Nucleus accumbens (tissue), 56 donors: ENCODE measurements at places on chromosomes 1 and 21.

DNA sequence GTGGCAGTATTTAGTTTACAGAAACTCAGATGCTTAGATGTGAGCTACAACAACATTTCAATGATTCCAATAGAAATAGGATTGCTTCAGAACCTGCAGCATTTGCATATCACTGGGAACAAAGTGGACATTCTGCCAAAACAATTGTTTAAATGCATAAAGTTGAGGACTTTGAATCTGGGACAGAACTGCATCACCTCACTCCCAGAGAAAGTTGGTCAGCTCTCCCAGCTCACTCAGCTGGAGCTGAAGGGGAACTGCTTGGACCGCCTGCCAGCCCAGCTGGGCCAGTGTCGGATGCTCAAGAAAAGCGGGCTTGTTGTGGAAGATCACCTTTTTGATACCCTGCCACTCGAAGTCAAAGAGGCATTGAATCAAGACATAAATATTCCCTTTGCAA lies 59.7 kb upstream of the ZNF326 start:
- no peak for DNase-seq

GRCh38 chr1:22387919-22388580 lies 63.6 kb upstream of the ZBTB40 start:
- DNase-seq, result no peak

DNA sequence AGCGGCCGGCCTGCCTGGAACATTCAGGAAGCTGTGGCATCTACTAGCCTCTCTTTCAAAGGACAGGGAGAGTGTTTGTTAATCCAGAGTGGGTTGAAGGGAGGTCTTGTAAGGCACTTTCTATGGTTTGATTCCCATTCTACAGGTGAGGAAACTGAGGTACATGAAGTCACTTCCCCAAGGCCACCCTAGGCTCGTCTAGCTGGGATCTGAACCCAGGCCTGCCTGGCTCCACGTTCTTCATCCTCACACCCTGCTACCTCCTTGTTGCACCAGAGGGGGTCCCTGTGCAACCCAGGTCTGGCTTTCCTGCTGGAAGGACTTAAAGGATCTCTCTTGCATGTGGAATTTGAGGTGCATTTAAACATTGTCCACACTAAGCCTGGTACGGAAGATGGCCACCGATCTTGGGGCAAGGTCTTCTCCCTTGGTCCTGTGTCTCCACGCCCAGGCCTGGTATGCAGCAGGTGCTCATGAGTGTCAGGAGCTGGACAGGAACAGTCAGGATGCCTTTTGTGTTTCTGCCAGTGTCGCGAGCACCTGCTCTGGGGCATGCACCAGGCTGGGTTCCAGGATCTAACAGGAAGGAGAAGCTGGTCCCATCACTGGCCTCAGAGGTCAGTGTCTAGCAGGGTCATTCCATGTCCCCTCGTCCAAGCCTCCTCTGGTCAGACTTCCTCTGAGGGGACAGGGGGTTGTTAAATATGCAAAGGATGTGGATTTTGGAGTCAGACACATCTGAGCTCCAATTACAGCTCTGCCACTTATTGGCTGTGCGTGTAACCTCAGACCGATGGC lies 103.2 kb upstream of the RUNX3 start:
- DNase-seq, result no peak

DNA sequence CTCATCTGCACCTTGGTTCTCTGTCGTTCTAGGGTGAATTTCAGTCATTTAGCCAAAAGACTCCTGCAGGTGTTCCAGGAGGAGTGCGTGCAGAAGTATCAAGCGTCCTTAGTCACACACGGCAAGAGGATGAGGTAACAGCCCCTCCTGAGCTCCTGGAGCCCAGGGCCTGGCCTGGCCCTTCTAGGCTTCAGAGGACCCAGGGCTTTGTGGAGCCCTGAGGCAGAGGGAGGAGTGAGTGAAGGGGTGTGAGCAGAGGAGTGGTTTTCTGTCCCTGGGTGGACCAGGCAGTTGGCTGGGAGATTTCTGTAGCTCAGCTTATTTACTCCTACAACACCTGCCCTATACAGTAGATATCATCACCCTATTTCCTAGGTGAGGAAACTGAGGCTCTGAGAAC lies 15.7 kb upstream of the RASSF5 start:
- no peak for DNase-seq

- peak; percentile 41 for DNase-seq
Observed at GRCh38 chr1:244796719-244797406, 38.6 kb upstream of the COX20 start.

GRCh38 chr1:1264868-1265272 lies 8.8 kb downstream of the UBE2J2 start:
- DNase-seq, result no peak

DNA sequence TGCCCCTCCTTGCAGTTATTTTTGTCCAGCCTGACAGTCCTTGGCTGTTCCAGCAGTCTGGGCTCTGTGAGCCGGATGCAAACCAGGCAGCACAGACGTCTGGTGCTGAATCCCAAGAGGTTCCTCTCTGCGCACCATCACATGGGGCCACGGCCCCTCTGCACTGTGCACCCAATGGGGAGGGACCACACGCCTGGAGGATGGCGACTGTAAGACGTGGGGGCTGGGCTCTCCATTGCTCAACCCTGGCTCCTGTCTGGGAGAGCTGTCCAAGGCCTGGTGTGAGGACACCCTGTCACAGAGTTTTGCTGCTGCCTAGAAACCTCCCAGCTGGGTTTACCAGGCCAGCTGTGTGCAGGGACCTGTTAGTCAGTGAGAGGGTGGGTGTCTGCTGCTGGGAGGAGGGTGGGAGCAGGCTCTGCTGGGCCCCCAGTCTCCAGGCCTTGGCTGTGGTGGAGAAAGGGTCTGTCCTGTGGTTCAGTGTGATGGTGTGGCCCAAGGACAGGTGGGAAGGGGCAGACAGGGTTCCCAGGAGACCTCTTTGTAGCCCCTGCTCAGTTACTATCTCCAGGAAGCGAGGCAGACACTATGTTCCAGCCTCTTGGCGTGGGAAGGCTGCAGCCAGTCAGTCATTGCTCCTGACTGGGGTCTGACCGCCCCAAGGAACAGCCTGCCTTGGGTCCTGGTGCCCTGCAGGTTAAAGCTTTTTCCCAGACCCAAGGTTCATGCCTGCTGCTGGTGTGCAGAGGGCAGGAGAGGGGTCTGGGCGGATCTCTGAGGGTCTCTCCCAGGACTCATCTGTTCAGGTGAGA lies 13.8 kb downstream of the HEYL start:
- DNase-seq, result peak; percentile 39

GRCh38 chr21:44012474-44013379 lies 618 bp downstream of the TRAPPC10 start:
- peak; percentile 52 for DNase-seq

DNA sequence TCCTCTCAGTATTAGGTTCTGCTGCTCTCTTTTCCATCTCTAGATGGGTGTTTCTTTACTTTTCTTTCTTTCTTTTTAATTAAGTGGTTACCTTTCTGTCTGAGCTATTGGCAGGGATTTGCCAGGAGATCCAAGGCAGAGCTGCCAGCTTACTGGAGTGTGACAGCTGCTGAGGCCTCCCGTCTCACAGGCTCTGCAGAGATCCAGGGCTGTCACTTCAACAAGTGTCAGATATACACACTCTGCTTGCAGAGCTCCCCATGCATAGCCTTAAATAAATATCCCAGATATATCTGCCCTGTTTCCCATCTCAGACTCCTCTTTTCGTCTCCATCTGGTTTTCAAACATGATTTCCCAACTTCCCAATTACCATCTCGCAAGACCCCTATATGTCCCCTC lies 124.3 kb downstream of the NOS1AP start:
- no peak for DNase-seq

DNA sequence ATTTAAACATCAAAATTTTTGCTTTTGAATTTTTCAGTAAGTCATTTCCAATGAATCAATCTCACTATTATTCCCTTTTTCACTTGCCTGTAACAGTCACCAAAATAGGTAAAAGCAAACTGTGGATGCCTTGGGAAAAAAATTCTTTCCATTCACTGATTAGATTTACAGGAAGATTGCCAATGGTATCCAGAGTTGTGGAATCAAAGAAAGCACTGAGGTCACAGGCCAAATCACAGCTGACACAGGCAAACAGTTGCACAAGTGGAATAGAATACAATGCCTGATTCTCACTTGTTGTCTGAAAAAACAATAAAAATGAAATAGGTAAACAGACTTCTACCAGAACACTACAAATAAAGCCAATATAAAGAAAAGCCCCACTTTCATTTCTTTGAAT lies 48.4 kb downstream of the LTN1 start:
- DNase-seq, result no peak

- no peak for DNase-seq
Observed at GRCh38 chr21:15645830-15646229, 84.0 kb upstream of the USP25 start.

DNA sequence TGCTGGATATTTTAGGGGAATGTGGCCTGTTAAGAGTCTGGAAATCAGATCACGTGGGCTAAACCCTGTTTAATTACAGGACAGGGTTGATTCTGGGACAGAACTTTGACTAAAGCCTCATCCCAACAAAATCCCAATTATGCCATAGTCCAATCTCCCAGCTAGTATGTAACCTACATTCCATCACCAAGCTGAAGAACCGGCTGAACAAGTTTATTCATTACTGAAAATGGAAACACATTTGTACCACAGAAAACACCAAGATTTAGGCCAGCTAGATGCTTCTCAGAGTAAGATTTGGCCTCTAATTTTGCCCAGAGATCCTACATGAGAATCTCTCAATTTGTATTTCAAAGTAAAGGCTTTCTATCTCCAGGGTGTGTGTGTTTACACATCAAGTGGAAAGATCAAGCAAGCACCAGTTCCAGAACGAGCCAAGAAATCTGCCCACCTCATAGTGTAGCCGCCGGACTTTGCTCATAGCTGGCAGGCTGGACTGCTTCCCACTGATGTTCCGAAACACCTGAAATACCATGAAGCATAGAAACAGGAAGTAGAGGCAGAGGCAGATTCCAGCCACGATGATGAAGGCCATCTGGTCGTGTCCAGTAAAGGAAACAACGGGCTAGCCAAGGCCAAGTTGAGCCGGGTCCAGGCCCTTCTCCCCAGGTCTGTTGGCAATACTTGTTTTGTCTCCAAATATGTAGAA lies 86.8 kb downstream of the WLS start:
- DNase-seq, result no peak

GRCh38 chr1:80214888-80215540 lies 1208.5 kb upstream of the ADGRL4 start:
- DNase-seq, result no peak

DNA sequence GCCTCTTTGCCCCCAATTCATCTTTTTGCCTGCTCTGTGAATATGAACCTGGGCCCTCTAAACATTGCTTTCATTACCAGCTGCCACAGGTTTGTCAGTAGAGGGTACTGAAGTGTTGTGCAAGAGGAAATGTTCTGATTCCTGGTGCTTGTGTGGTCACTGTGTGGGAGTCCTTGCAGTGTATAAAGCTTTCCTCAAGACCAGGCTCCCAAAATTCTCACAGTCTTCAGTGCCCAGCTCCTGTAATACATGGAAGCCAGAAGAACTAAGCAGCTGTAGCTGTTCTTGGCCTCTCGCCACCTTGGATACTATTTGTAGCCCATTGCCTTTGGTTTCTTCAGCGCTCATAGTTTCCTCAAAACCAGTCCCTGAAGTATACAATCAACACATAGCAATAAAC lies 1046.2 kb downstream of the BRINP3 start:
- no peak for DNase-seq

DNA sequence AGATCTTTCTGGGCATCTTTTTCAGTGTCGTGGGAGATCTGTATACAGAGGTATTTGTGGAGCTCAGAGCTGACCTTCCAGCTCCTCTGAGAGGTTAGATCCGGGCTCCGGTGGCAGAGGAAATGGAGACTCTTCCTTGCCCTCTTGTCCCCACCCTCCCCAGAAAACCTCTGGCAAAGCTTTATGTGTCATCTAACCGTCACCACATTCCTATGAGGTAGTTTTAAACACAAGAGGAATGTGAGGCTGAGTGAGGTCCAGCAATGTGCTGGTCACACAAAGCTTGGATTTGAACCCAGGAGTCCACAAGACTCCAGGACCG lies 1.2 kb downstream of the CD160 start:
- no peak for DNase-seq

DNA sequence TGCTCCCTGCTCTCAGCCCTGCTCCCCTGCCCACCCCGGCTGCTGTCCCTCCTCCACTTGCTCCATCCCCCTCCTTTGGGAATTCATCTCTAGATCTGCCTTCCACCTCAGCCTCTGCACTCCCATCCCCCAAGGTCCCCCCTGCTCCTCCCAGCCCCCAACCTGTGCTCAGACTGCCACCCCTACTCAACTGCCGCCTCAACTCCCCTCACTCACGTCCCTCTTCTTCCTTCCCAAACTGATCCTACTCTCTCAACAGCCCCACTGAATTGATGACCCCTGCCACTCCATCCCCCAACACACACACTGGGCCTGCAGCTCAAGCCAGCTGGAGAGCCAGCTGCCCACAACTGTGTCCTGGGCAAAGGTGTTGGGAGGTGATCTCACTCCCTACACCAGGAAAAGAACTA lies 15.8 kb upstream of the ETV3L start:
- DNase-seq, result no peak

- DNase-seq, result peak; percentile 27
Observed at GRCh38 chr1:156677616-156678596, 699 bp upstream of the NES start.

DNA sequence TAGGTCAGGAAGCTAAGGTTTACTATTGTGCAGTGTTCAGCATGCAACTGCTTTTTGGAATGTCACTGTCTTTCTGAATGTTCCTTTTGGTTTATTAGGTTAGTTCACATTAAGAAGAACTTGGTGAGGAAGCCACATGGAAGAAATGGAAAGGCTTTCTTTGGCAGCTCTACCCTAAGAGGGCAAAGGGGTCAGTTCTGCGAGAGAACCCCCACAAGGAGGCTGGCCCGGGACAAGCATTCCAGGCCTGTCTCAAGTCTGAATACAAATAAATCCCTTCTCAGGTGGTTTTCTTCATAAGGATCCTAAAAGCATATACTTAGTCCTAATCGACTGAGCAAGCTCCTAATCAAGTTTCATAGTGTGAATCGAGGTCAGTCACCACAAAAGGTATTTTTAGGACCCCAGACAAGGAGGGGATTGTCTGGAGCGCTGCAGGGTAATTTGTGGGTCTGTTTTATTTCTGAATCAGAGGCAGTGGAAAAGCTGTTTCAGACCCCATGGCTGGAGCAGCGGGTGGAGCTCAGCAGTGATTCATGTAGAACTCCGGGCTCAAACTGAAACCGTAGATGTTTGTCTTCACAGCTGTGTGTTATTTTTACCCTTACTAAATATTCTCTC lies 63.3 kb downstream of the ERG start:
- DNase-seq, result no peak

- DNase-seq, result peak; percentile 68
Observed at GRCh38 chr1:65321879-65322278, 12.5 kb downstream of the DNAJC6 start.

DNA sequence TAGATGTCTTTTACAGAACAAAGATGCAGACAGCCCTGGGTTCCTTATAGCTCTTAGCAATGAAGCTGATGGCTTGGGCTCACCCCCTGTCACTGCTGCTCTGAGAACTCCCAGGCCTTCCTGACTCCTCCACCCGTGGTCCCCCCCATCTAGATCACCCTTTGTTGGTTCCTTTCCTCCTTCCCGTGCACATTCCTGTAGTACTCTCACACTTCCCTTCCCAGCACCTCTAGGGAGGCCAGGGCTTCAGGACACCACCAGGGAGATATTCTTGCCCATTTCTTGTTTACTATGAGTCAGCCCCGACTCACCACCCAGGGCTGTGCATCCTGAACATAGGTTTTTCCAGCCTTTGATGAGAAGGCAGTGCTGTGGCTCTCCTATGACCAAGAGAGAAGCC lies 14.4 kb upstream of the NOS1AP start:
- no peak for DNase-seq

GRCh38 chr1:231653632-231654031 lies 27.0 kb downstream of the DISC1 start:
- no peak for DNase-seq
